ENCODE measurements at places on chromosomes 6 and 20.

GRCh38 chr6:2656460-2657079 lies 94.2 kb downstream of the MYLK4 start:
- DNase-seq = no peak

GRCh38 chr6:15213838-15214400 lies 31.9 kb upstream of the JARID2 start:
- no peak for DNase-seq

GRCh38 chr6:90219209-90219985 lies 77.2 kb downstream of the BACH2 start:
- DNase-seq = no peak

GRCh38 chr6:6688283-6688682 lies 99.8 kb downstream of the LY86 start:
- no peak for DNase-seq

DNA sequence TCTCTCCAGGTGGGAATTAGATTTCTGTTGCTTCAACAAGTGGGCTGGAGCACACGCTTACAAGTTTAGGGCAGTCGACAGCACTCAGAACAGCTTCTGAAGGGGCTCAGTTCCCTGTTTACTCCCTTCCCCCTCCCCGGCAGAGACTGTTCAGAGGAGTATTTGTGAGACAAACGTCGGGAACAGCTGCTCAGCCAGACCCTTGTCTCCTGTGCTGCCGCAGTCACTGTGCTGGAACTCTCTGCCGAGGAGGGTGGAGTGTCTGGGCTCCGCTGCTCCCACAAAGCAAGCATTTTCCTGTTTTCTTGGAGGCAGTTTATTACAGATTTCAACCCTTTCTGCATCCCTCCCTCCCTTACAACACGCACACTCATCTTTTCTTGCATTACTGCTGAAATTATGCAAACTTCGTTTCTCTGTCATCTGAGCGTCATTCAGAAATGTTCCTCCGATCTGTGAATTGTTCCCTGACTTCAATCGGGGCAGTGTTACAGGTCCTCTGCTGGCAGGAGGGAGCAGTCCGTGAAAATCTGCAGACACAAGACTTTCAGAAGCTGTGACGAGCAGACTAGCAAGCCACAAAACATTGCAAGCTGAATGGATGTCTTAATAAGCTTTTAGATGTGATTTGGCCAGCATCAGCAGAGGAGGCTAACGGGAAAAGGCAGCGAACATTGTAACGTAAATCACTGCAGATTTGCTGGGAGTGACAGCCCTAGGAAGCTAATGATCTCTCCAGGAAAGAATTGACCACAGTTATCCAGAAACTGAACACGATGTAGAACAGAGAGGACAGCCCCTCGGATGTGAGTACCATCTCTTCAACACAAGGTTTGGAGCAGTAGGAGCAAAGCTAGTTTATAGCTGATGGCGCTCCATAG lies 76.2 kb downstream of the LYRM2 start:
- no peak for DNase-seq

DNA sequence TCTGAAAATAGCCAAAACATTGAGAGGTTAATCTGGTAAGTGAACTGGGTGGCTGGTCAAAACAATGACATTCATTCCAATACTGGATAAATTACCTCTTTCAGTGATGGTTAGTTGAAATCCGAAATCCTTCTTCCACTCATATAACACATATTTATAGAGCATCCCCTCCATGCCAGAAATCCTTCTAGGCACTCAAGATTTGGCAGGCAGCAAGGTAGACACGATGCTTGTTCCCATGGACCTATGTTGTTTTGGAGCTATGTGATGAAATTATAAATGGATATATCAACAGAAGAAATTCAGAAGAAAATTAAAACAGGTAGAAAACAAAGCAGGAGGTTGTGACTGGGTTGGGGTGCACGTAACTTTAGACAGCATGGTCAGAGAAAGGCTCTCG lies 26.3 kb upstream of the SNRPB2 start:
- no peak for DNase-seq

- DNase-seq = no peak
Measured at GRCh38 chr6:40907198-40907701, 131.8 kb downstream of the UNC5CL start.

- DNase-seq = no peak
Measured at GRCh38 chr6:44667668-44668390, 280.3 kb downstream of the CDC5L start.

DNA sequence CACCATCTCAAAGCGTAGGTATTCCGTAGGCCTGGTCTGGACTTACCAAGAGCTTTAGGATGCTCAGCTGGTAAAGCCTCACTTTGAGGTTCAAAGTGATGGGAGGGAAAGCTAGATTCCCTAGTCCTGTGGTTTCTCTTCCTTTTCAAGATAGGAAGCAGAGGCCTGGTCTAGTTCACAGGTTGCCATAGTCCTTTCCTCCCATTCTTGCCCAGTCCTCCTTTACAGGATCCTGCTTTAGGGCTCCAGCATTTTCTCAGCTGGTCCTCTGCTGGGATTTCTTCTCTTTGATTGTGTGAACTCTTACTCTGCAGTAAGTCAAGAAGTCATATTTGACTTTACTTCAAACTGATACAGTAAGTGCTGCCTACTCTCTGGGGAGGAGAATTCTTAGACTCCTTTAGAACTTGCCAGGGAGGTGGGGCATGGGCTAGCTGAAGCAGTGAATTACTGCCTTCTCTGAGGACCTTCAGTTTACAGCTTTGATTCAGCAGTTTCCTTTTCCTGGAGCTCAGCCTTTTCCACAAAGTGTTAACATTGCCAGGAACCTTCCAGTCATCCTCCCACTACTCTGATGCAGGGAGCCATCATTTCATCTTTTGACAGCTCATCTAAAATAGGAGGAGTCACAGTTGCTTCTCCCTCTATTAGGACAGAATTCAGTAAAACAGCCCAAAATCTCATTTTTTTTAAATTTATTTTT lies 42.8 kb upstream of the PLCG1 start:
- no peak for DNase-seq

GRCh38 chr20:46358346-46359058 lies 47.9 kb downstream of the ELMO2 start:
- DNase-seq = no peak

GRCh38 chr20:39885975-39886649 lies 802.9 kb downstream of the MAFB start:
- no peak for DNase-seq

DNA sequence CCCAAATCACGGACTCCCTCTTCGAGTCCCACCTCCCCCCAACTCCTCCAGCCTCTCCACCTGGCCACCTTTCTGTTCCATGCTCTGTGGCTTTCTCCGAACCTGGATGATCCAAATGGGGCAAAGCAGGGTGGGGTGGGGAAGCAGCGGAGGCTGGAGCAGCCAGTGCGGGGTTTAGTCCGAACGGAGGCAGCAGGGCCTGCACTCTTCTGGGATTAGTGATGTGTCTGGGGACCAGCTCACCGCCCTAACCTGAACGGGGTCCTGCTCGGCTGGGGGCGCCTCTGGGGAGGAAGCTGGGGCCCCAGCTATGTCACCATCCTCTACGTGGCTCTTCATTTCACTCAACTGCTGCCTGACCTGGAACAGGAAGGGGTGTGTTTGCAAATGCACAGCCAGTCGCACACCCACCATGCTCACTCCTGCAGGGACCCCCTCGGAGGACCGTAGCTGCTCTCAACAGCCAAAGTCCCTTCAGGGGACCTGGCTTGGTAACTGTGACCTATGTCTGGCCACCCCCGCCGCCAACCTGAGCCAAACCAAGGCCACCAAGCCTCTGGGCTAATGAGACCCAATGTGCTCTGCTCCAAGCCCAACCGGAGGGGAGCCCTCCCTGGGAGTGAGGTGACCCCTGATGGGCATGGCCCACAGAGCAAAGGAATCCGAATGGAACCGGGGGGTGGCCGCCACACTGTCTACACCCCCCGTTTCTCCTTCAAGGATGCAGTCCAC lies 46.8 kb downstream of the DSTN start:
- no peak for DNase-seq

GRCh38 chr6:142950291-142950690 lies 5.3 kb upstream of the HIVEP2 start:
- DNase-seq = no peak

- DNase-seq = no peak
Measured at GRCh38 chr6:155687645-155688044, 232.0 kb upstream of the NOX3 start.

- no peak for DNase-seq
Measured at GRCh38 chr20:39800548-39800947, 838.4 kb downstream of the DHX35 start.

GRCh38 chr6:21426841-21427490 lies 166.6 kb upstream of the SOX4 start:
- DNase-seq = no peak

DNA sequence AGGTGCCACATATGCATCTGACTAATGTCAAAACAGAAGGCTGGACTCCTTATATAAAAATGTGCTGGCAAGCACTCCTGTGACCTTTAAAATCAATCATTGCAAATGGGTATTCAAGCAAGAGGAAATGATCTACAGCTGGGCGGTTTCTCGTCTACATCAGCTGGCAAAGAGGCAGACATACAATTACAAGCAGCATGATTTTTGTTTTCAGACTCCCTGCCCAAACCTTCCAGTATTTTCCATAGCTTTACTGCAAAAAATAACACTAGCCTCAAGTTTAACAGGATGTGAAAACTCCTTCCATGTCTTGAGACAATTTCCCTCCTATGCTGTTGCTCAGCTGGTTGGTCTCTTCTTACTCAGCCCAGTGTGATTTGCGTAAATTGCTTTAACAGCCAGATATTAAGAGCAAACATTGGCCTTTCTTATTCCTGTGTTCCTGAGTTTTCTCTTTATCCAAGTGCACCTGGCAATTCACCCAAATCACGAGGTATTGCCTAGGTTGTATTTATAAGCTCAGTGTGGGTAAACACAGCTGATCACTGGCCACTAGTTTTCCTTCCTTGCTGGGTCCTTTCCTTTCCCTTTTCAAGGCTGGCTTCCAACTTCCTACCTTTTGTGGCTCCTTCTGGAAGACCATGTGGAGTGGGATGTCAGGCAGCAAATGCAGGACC lies 130.4 kb downstream of the MOXD1 start:
- no peak for DNase-seq

DNA sequence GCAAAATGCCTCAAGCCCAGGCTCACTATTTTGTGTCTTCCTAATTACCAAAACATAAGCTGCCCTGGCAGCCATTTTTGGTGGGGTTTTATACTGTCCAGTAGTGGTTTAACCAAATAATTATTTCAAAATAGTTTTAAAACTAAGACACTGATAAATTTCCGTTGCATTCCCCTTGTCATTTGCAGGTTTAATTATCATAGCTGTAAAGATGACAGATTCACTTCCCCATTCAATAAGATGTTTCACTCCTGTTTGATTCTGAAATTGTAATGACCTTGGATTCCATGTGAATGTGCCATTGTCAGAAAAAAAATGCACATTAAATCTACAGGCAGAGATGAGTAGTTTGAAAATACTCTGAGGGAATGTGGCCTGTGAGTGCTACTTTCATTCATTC lies 172.0 kb downstream of the COL9A1 start:
- DNase-seq = no peak

GRCh38 chr6:14946753-14947152 lies 299.1 kb upstream of the JARID2 start:
- DNase-seq = no peak

DNA sequence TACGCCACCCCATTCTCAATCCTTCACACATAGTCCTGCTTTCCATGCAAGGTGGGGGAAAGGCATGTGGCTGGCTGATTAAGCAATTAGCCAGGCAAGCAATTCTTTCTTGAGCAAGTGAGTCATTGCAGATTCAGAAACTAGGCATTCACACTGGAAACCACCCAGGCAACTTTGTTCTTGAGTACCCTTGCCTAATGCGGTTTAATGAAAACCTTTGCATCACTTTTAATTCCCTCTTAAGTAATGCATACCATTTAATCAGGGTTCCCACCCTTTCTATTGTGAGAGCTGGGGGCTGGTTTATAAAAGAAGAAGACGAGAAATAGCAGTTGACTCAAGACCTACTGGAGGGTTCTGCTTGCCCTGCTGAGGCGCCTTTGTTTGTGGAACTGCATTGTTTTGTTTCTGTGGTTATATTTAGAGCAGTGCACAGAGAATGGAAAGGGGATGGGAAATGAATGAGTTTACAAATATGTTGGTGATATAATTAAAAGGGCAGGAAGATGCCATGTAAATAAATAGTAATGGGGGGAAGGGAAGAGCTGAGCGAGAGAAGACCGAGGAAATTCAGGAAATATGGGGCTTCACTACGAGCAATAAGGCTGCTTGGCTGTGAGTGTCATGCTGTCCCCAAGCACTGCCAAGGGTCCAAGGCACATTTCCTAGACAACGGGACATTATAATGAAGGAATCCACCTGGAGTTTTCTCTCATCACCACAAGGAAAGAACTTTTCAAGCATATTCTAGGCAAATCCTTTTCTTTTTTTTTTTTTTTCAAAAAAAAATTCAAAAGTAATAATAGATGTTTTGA lies 48.8 kb upstream of the TSHZ2 start:
- DNase-seq = no peak

GRCh38 chr6:89643406-89643805 lies 4.9 kb upstream of the LYRM2 start:
- no peak for DNase-seq

DNA sequence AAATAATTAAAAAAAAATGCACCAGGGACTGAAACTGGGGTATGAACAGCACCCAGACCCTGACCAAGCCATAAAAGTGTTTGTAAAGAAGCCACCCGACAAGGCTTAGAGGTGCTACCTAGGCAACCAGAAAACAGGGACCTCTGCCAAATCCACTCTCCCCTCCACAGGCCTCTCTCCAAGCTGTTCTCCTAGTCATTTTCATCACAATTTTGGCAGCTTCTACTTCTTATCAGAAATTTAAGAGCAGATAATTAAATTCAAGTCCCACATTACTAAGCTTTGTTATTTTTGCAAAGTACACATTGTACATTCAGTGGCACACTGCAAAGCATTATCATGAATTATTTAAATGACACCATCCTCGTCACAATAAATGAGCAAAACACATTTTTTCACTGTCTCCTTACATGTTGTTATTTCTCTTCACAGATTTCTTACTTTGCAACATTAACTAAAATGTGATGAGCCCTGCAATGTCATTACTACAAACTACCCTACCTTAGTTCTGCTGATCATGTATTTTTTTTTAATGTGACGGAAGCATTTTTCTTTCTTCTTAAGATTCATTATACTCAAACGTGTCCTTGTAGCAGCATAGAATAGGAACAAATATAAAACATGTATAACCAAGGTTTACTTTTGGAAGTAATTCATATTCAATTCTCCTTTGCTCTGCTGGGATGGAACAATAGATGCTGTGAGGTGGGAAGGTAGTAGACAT lies 38.1 kb downstream of the ECT2L start:
- DNase-seq = no peak

DNA sequence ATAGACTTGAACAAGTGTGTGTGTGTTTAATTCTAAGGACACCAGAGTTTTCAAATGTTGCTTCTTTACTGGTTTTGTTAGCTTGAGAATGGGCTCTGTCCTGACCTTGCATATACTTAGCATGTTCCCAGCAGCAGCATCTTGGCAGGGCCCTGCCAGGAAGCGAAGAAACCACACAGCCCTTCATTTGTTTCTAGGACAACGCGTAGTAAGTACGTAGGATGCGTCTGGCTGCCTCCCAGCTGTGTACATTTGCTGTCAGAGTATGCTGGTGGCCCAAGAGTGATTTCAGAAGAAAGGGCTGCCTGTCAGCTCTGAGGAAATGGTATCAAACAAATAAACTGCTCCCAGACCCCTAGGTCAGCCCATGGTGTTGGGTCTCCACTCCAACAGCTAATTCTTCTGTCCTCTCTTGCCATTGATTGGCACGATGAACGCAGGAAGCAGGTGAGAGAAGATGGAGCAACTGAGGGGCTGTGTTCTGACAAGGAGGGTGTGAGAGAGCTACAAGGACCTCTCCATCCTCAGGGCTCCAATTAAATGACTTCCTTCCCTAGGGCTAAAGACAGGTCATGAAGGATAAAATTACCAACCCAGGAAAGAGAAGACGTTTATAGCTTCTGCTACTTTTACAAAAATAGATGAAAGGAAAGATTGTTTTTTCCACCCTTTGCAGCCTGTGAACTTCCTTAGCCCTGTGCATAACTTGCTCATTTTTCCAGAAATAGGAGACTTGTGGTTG lies 55.9 kb upstream of the HDDC2 start:
- DNase-seq = no peak
